Endodermal cell (in vitro differentiated cells): ENCODE measurements at places on chromosomes 11 and 22. TPM values are rescaled to one million over a fixed set of nuclear protein-coding genes. Genes with fewer than 3 reads are reported as not detected.
A peak's percentile ranks its signal among the peaks of the same experiment; 100 is the strongest.

DNA sequence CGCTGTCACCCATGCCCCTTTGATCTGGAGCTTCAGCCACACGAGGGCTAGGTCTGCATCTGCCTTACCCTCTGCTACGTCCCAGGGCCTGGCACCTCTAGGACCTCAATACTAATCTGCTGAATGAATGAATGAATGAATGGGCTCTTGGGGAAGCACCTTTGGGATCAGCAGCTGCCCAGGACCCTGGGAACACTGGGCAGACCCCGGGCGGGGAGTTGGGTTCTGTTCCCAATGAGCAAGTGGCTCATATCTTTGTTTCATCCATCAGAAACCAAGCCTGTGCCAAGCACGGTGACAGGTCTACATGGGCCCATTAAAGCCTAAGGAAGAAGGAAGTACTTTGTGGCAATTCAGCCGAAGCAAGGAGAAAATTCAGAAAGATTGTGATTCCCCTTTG is 41.5 kb upstream of the SHISAL1 start:
- DNase-seq = peak; percentile 32

DNA sequence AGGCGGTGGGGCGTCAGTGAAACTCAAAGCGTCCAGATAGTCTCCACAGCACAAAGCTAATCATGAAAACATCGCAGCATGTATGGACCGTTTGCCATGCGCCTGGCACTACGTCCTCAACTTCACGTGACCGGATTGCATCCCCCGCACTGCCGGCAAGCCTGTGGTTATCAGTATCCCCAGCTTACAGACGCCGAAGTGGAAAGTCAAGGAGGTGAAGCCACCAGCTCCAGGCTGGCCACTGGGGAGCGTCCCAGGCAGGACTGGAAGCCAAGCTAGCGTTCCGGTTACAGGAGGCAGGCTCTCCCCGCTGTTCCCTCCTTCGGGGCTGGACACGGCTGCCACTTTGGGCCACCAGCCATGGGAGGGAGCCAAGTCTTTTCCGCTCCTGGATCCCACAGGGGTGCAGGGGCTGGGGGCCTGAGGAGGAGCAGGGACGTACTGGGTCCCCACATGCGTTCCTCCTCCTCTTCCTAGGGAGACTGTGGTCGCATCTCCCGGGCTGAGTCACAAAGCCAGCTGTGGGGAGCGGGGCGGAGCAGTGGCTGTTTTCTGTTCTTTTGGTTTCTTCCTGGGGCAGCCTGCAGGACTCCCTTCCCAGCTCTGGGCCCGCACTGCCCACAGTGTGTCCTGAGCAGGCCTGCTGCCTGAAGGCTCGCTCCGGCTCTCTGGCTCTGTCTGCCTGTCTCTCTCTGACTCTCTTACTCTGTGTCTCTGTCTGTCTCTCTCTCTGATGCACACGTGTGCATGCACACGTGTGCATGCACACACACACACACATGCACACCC is 4.3 kb upstream of the OSBPL5 start:
- DNase-seq = peak; percentile 87

DNA sequence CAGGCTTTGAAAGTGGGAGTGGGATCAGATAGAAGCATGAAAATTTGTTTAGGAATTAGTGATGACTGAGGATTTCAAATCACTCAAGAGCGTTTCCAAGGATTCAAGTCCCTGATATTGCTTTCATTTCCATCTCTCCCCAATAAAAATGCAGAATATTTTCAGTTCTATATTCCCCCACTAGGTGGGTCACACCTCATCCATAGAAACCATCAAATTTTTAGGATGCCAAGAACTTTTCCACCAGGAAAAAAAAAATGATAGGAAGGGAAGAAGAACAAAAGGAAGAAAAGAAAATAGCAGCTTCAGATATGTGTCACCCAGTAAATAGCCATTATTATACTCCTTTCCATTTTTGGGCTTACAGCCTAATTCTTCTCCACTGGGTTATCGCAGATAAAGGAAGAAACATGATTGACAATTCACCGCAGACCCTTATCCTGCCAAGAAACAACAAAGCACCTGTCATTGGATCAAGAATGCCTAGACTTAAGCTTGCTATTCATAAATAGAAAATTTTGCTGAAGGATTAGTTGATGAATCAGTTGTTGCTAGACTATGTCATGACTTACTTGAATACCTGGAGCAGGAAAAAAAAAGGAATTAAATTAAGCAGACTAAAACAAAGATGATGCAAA is 30.3 kb upstream of the OR10D3 start:
- no peak for DNase-seq

The SLC22A9 gene
- not detected in 3 replicates for total RNA-seq

The OR51S1 gene
- total RNA-seq = not detected in 3 replicates

The ART1 gene
- not detected in 3 replicates for total RNA-seq

- no peak for DNase-seq
Measured at GRCh38 chr11:110859240-110859840, 147.1 kb upstream of the ARHGAP20 start.

GRCh38 chr11:11171854-11172253 is 181.2 kb downstream of the CSNK2A3 start:
- no peak for DNase-seq

DNA sequence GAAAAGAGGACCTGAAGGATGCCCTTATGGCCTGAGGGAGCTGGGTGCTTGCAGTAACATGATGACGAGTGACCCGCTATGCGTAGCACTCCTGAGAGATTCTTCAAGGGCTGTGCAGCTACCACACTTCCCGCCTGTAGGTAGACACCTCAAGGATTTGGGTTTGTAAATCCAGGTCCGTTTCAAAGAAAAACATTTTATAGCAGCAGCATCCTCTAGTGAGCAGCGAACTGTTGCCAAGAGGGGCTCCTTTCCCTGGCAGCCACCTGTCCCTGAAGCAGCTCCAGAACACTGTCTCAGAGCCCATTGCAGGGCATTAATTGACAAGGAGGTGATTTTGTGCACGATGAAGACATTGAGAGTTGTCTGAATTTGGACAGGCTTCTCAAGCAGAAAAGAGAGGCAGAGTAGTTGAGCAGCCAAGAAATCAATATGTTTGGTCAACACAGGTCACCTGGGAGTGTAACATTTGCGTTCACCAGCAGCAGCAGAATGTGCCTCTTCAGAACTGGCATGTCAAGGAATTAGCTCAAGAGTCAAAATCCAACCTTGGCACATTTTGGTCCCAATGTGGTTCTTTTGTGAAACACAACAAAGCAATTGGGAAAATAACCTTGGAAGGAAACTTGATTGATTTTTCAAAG is 209.8 kb upstream of the MTNR1B start:
- DNase-seq = no peak

DNA sequence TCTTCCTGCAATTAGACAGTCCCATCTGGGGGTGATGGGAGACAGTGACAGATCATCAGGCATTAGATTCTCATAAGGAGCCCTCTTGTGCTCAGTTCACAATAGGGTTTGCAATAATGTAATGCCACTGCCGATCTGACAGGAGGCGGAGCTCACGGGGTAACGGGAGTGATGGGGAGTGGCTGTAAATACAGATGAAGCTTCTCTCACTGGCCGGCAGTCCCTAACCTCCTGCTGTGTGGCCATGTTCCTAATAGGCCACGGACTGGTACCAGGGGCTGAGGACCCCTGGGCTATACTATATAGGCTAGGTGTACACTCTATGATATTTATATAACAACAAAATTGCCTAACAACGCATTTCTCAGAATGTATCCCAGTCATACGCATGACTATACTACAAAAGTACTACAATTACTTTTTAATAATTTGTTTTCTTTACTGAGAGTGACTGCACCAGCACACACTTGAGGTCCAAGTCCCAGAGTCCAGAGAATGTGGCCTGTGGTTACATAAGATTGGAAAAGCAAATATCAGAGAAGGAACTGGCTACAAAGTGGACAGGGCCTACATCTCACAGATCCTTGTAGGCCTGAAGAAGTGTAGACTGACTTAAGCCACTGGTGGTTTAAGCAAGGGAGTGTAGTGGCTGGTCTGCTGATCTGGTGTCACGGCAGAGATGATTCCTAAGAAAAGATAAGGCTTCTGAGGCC is 200.0 kb downstream of the LARGE1 start:
- DNase-seq = no peak

GRCh38 chr22:37420686-37421467 is 6.4 kb downstream of the ELFN2 start:
- no peak for DNase-seq

The ME3 gene
- total RNA-seq = 0.74 to 1.3 TPM (median 0.80 TPM) in 3 replicates

The DLG2 gene
- total RNA-seq = 8.4 to 13.7 TPM (median 9.6 TPM) in 3 replicates

The THRSP gene
- total RNA-seq = not detected in 2 replicates

DNA sequence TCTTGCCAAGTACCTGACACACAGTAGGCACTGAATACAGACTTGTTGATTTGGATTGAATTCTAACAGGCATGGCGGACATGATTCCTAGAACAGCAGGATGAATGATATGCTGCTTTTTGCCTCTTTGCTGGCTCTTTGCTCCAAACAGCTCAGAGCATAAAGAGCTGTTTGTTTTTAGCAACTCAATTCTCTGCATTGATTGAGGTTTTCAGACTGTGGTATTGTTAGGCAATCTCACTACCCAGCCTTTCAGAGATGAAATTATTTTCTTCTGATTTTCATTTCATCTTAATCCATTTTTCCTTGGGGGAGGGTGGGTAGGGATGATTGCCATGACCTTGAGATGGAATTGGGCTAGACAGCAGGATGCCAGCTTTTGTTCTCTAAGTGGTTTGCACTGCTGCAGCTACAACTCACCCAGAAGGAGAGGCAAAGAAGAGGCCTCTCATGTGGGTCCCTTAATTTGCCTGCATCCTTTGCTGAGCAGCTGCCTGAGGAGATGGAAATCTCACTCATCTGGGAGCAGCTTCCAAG is 20.5 kb downstream of the COA4 start:
- no peak for DNase-seq

DNA sequence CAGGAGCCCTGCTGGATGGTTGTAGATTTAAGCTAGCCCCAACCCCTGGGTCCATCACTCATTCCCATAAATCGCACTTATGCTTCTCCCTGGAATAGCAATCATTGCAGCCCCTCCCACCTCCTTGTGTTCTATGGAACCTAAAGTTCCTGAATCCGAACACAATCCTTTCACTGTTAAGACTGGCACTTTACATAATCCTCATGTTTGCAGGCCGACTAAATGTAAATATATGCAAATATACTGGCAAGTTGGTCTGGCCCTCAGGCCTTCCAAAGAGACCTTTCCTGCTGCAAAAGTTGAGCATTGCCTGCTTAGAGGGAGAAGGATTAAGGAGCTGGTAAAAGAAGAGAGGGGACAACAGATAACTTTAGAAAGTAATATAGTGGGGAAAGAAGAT is 892.9 kb downstream of the OPCML start:
- DNase-seq = no peak

GRCh38 chr22:49199224-49199623 is 628.4 kb downstream of the BRD1 start:
- DNase-seq = peak; percentile 25

- DNase-seq = no peak
Measured at GRCh38 chr11:109153836-109154235, 268.2 kb upstream of the C11orf87 start.

The MEI1 gene
- total RNA-seq = 0.77 to 1.6 TPM (median 1.2 TPM) in 3 replicates

- DNase-seq = no peak
Measured at GRCh38 chr22:44648821-44649565, 53.0 kb upstream of the PRR5 start.

DNA sequence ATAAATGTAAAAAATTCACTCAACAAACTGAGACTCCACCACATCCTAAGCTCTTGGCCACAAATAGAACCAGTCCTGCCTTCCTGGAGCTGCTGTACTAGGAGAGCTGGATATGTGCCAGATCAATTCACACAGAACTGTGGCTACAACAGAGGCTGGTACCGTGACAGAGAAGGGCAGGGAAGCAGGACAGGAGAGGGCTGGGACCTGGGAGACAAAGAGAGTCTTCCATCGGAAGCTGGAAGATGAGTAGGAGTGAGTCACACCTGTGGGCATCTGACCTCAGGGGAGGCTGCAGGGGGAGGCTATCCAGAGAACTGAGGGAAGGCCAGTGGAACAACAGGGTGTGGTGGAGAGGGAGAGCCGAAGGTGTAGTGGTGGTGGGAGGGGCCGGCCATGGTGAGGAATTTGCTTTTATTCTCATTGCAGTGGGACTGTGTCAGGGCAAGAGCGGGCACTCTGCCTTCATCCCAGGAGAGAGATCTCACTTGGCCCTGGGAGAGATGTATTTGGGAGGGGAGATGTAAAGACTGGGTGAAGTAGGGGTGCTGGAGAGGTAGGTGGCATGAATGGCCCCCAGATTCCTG is 1.9 kb upstream of the LTBP3 start:
- DNase-seq = peak; percentile 74

The SYT7 gene
- total RNA-seq = 2.0 to 3.8 TPM (median 2.6 TPM) in 3 replicates

DNA sequence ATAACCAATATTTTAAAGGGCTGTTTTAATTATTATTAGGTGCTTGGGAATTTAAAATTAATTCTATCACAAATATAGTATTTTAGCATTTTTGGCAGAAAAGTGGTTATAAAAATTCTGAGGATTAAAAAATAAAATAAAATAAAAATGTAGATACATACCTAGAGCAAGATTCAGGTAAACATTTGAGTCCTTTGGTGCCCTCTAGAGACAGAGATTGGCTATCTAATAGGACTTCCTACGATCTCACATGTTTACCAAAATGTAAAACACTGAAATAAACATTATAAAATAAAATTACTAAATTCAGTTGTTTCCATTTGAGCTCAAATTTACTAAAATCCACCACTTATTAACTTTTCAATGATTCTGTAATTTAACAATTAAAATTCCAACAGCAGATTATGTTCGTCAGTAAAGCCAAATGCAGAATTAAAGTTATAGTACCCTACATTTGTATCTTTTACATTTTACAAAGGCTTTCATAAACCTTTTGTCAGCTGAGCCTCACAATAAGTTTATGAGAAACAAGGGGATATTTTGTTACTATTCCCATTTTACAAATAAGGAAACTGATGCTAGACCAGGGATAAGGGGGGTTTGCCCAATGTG is 27.7 kb downstream of the SLC36A4 start:
- no peak for DNase-seq

GRCh38 chr11:86183694-86184093 is 60.9 kb upstream of the EED start:
- no peak for DNase-seq

GRCh38 chr11:117226388-117227385 is 5.2 kb downstream of the PCSK7 start:
- peak; percentile 77 for DNase-seq

The OVCH2 gene
- total RNA-seq = 21.7 and 30.1 TPM in 2 replicates

DNA sequence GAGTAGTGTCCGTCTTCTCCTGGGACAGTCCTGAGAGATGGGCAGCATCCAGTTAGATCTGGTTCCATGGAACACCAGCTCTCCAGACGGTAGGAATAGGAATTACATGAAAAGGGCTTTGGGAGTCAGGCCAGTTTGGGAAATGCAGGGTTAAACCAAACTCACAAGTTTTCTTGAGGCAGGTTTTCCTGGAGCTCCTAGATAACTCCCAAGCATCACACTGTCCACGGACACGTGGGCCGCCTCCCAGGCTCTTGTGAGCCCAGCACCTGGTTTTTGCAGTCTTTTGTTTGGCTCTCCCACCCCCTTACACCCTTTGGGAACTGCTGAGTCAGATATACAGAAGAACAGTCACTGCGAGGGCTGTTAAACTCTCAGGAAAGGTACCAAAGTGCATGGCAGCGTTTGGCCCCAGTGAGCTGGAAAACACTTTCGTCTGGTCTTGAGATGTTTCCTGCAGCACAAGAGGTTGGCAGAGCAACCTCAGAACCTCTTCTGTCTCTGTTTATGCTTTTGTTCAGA is 90.0 kb downstream of the BCR start:
- DNase-seq = no peak
